ENCODE measurements at places on chromosomes 13 and 19.

- DNase-seq = no peak
Observed at GRCh38 chr13:70668983-70669382, 560.7 kb upstream of the KLHL1 start.

DNA sequence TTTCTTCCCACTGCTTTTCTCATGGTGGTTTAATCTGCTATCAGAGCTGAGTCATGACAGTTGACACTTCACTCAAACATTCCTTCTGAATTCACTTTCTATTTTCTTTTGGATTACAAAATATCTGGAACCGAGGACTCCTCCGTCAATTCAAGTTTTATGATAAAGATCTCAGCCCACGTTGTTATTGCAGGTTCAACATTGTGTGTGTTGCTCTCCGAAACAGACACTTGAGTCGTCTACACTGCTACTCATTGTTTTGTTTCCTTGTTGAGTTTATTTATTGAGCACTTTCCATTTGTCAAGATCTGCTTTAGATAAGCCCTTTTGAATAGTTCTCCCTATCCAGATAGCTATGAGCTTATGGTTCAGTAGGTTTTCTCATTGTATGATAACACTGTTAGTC is 636.1 kb upstream of the GPC6 start:
- DNase-seq = no peak

DNA sequence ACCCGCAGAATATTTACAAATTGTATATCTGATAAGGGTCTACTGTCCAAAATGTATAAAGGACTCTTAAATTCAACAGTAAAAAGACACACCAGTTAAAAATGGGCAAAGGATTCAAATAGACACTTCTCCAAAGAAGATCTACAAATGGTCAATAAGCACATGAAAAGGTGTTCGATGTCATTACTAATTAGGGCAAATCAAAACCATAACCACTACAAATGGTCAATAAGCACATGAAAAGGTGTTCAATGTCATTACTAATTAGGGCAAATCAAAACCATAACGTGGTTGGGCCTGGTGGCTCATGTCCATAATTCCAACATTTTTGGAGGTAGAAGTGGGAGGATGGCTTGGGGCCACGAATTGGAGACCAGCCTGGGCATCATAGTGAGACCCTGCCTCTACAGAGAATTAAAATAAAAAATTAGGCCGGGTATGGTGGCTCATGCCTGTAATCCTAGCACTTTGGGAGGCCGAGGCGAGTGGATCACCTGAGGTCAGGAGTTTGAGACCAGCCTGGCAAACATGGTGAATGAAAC is 40.5 kb downstream of the ACTN4 start:
- no peak for DNase-seq

DNA sequence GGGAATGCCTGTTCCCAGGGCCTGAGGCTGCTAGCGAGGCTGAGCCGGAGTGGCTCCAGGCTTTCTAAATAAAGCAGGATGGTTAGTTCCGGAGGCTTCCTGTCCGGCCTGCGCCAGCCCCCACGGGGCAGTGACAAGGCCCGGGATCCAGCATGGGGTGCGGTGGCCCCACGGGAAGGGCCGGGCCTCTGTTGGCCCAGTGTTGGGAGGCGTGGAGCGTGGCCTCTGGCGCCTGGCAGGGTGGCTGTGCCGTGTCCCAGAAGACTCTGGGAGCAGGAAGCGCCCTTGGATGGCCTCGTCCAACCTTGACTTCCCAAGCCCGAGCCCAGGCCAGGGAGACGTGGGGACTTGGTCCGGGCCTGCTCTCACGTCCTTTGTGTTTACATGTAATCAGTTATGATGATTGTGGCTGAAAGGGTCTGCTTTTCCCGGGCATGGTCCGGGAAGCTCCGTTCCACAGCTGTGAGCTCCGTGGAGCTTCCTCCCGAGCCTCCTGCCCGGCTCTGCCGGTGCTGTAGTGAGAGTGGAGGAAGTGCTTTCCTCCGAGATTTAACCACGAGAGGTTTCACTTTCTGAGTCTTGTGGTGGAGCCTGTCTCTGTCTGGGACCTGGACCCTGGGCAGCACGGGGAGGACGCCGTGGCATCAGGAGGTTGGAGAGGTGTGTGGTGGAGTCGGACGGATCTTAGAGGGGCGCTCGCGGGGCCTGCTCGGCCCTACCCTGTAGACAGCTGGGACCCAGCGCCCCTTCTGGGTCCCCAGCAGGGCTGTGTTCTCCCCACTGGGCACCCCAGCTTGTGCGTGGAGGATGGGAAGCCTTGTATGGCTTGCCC is 4.6 kb downstream of the GNA11 start:
- DNase-seq = no peak

DNA sequence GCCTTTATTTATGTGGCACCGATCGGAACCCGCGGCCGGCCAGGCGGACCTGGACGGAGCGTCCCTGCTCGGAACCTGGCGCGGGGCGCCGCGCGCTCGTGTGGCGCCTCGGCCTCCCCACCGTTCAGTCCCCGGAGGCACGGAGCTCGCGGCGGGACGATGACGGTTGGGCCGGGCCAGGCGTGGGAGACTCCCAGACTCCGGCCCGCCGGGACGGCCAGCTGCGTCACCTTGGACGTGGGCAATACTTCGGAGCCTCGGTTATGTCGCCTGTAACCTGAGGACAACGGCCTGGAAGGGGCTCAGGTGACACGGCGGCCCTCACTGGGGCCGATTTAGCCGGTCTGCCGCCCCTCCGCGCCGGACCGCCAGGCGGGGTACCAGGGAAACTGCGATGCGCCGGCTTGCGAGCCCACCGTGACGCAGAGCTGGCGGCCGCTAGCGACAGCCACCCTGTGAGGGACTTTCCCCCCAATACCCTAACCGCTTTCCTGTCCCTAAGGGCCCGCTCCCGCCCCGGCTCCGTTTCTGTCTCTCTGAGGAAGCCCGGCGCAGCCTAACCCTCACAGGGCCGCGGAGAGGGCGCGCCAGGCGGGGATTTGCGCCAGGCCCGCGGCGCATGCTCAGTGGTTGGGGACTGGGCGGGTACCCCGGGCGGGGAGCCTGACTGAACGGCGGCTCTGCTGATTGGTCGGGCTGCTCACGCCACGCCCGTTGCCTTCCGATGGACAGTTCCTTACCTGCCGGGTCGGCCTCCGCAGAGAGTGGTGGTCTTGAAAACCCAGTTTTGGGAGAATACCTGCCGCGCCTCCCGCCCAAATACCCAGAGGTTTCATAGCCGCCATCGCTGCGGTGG is 109.5 kb upstream of the DOCK9 start:
- DNase-seq = peak; percentile 80

DNA sequence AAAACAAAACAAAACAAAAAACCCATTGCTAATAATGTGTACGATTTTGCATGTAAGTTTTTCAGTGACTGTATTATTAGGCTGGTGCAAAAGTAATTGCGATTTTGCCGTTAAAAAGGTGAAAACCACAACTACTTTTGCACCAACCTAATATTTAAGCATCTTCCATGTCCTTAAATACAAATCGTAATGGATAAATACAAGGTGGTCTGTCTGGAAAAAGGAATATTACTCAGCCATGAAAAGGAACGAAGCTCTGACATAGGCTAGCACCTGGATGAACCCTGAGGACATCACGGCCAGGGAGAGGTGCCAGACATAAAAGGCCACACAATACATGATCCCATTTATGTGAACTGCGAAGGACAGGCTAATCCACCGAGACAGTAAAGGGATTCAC is 33.2 kb downstream of the GADD45B start:
- DNase-seq = no peak

DNA sequence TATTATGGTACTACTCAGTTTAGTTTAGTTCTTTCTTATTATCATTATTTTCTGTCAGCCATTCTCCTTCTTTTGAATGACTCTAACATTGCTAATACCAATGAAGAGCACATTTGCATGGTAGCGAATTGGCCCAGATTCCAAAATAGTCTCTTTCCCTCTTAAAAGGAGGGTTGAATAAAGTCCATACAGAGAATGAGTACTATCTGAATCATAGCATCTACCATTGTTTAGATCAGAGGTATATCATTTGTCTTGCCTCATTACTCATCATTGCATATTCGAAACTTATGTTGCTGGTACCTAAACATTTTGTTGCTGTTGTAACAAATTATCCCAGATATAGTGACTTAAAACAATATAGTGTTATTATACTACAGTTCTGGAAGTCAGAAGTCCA is 1235.3 kb upstream of the ATXN8OS start:
- DNase-seq = no peak

GRCh38 chr13:66424422-66424821 is 805.7 kb downstream of the PCDH9 start:
- no peak for DNase-seq

GRCh38 chr19:13803038-13803437 is 7.8 kb downstream of the ZSWIM4 start:
- no peak for DNase-seq

- DNase-seq = no peak
Observed at GRCh38 chr13:22964245-22964966, 216.4 kb upstream of the SGCG start.

DNA sequence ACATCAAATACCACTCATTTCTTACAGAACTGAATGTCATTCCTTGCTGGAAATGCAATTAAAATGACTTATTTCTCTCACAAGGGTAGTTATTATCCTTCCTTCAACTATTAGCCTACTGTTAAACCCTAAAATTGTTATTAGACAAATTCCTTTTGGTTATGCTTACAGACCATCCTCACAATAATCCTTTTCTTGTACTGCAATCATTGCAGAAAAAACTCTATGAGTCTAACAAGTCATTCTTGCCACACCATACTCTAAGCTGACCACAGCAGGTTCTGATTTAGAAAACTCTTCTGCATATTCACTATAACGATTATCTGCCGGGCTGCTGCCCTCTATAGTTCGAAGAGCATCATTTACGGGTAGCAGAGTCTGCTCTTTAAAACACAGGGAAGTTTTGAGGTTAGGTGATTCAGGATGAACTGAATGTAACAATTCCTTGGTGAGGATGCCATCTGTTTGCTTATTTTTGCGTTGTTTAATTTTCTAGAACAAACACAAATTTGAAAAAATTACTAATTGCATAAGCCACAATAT is 38.2 kb downstream of the MTMR6 start:
- DNase-seq = no peak

DNA sequence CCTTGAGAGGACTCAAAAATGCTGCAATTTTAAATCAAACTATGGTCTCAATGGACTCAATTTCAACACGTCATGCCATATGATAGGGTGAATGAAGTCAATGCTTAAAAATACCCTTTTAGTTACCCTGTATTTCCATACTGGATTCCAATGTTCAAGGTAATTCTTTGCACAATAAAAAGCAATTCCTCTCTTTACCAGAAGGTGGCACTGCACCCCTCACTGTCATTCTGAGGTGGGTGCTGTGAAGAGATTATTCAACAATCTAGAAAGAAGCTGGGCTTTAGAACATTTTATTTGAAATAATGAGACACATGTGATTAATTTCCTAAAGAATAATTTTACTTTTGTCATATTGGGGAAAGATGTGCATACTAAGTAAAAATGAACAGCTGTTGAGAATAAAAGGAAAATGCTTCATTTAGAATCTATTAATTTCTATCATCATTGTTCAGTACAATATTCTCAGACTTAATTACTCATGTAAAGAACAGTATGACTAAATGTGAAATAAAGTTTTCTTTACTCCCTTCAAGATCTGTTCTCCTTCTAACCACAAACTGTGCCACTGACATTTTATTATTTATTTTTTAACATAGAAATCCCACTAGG is 789.1 kb downstream of the GPC5 start:
- DNase-seq = no peak

- no peak for DNase-seq
Observed at GRCh38 chr19:17743874-17744580, 7.2 kb upstream of the FCHO1 start.

DNA sequence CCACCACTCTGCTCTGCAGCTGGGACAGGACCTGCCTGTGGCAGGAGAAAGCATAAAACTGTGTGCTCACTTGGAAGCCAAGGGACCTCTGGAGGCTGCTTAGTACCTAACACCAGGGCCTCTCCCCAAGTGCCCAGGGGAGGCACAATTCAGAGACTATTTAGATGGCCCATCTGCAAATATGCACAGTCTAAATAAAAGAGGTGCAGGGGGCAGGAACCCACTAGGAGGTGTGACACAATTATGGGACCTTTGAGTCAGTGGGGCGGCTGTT is 32.6 kb upstream of the EPHX3 start:
- no peak for DNase-seq

Data from activated CD8-positive, alpha-beta memory T cell treated with anti-CD3 and anti-CD28 coated beads for 48 hours (primary cell).